ENCODE measurements at places on chromosomes 4 and X.
A peak's percentile ranks its signal among the peaks of the same experiment; 100 is the strongest.

- DNase-seq = no peak
Observed at GRCh38 chrX:135914404-135914803, 20.9 kb downstream of the SAGE1 start.

GRCh38 chr4:95585016-95585695 is 36.4 kb upstream of the UNC5C start:
- DNase-seq = no peak

DNA sequence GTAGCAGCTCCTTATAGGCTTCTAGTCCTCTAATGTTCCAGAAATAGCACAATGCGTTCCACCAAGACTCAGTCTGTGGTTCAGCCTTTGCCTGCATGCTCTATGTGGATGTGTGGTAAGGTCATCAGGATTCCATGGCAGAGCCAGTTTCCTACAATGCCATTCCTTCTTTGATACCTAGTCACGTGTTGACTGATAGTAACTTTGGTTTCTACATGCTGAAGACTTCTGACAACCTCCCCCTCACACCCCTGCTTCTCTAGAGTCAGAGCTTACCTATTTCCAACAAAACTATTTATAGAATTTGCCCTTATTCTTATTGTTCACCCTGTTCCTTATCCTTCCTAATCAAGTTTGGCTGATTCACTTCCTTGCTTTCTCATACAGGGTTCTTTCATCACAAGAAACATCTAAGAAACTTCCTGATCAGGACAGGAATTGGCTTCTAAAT is 81.1 kb downstream of the CT47B1 start:
- DNase-seq = no peak

DNA sequence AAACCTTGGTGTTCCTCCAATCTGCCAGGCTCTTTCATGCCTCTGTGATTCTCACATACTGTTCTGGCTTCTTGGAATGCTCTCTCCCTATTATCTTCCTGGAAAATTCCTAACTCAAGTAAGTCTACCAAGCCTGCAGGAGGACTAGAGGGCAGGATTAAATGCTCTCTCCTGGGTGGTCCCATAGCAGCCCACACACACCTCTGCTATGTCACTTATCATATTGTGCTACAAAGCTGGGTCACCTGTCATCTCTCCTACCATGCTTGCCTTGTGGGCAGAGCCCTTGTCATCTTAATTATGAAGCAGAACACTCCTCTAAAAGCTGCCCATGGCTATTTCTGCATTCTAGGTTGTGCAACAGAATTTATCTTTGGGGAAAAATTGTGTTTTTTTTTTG is 344.5 kb upstream of the NOCT start:
- no peak for DNase-seq

DNA sequence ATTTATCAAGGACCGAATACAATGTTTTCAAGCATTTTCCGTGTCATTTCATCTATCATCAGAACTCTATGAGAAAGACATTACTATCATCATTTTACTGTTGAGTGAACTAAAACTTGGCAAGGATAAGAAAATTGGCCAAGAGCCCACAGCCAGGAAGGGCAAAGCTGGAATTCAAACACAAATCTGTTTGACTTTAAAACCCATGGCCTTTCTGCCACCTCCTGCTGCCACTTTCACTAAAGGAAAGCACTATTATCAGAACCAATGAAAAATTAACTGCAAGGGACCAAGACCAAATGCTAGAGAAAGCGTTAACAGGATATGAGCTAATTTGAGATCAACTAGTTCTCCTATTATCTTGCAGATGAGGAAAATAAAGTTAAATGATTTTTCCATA is 2759.2 kb downstream of the ARAP2 start:
- DNase-seq = no peak

DNA sequence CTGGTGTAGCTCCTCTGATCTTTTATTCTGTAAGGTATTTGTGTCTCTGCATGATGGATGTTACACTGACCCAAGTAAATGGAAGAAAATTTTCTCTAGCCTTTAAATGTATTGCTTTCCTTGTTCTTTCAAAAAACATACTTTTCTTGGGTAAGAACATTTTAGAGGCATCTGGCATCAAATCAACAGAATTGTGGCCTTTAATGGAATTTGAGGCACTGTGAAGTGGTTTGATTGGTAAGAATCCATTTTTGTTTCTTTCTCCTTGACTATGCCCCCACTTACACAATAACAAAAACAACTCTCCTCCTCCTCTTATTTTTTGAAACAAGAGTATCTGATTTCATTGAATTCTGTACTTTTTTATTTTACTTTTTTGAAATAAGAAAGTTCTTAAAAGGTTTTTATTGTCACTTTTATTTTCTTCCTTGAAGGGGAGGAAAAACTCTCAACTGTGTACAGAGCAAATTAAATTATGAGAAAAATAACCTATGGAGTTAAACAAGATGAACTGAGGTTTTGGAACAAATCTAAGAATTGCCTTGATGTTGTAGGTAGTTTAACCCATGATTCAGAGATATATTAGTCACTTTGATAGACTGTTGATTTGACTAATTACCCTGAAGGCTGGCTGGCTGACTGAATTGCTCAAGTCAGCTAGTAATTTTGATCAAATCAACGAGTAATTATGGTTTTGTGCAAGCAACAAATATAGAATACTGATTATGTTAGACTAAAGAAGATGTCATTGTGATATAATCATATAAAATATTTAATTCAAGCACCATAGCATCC is 146.4 kb downstream of the FHIP1A start:
- DNase-seq = no peak

- DNase-seq = no peak
Observed at GRCh38 chr4:145815626-145816025, 123.0 kb downstream of the ZNF827 start.

DNA sequence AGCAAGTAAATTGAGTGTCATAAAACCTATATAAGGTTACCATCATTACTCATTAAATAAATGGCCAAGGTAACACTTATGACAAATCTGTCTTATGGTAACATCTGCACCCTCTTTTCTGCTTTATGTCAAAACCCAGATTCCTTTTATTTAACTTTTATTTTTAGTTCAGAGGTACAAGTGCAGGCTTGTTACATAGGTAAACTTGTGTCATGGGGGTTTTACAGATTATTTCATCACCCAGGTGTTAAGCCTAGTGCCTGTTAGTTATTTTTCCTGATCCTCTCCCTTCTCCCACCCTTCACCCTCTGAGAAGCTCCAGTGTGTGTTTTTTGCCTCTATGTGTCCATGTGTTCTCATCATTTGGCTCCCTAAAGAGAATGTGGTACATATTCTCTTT is 930.7 kb downstream of the CCSER1 start:
- no peak for DNase-seq

GRCh38 chr4:177006331-177006730 is 213.6 kb upstream of the VEGFC start:
- no peak for DNase-seq

- DNase-seq = no peak
Observed at GRCh38 chr4:158189422-158189821, 16.6 kb upstream of the GASK1B start.

GRCh38 chr4:113781439-113782040 is 20.0 kb upstream of the CAMK2D start:
- no peak for DNase-seq

DNA sequence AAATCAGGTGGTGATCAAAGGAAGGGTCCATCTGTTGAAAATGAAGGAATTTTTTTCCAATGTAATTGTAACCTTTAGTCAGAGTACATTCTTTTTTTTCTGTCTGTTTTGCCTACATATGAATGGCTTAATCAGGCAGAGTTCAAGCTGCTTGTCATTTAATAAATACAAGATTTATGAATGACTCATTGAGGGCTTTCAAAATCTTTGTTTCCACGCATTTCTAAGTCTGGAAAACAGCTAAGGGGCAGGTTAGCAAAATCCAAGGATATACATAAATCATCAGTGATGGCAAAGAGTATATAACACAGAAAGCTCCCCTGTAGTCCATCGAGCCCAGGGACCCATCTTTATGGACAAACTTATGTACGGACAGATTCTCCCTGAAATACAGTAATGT is 1.8 kb downstream of the CA5B start:
- no peak for DNase-seq

DNA sequence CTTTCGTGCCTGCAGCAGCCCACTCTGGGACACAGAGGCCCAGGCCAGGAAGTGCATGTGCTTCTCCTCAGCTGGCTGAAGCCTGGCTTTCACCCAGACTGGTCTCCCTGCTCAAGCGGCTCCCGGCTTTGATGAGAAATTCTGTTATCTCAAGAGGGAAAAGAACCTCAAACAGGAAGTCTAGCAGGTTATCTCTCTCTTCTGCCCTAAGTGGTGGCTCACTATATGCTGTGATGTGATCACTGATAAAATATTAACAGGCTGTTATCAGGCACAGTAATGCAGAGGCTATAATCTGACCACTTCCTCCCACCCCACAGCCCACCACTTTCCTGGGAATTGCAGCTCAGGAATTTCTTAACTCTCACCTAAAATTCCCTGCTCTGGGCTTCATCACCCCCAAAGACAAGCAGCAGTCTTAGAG is 13.3 kb downstream of the CLDN2 start:
- DNase-seq = no peak

GRCh38 chr4:19514276-19515070 is 737.2 kb upstream of the SLIT2 start:
- no peak for DNase-seq

- no peak for DNase-seq
Observed at GRCh38 chrX:39318506-39319343, 517.5 kb downstream of the MID1IP1 start.

DNA sequence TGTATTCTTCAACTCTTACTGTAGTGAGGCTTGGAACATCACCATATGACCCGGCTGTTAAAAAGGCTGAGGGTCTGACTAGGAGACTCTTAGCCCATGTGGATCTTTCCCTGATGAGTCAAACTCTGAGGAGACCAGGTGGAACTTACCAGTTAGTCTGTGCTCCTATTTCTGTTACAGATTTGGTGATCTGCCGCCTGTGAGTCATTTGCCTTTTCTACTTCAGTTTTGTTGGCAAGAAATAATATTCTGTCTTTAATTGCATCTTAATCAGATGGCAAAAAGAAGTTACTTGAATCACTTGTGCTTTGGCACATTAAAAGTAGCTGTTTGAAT is 48.4 kb downstream of the MTM1 start:
- no peak for DNase-seq

- DNase-seq = no peak
Observed at GRCh38 chrX:72382202-72382595, 76.5 kb upstream of the CITED1 start.

DNA sequence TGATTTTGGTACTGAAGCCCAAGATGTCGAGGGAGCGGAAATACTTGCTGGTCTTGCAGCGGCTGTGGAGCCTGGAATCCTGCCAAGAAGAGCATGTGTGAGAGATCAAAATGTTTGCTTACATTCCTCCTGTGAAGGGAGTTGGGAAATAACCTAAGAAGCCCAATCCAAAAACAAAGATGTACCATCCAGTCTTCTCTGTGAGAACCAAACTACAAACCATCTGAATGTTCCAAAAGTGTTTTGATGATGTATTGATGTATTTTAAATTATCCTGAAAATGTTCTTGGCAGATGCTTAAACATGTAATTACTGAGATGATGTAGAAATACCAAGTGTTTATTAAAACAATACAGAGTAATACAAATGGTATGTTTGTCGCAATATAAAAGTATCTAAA is 10.1 kb upstream of the ADH1A start:
- DNase-seq = no peak

DNA sequence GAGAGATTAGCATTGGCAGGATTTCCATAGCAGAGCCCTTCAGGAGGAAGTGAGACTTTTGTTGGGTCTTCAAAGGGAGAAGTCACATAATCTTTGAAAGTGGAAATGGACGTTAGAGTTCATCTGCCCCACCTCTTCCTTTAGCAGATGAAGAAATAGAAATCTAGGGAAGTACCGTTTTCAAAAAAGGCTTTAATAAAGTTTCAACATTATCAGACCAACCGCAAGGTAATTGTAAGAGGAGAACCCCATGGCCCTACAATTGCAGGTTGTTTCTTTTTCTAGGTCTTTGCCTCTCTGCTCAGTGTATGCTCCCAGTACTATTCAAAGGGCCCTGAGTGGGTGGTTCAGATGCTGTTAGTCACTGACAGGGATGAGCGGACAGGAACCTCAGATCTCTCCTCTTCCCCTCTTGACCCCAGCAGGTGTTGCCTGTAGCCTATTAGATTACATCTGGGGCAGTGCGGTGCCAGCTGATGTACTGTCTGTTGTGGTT is 48.6 kb upstream of the AP1S2 start:
- DNase-seq = peak; percentile 3

GRCh38 chr4:91426725-91427124 is 877.0 kb upstream of the GRID2 start:
- DNase-seq = no peak

DNA sequence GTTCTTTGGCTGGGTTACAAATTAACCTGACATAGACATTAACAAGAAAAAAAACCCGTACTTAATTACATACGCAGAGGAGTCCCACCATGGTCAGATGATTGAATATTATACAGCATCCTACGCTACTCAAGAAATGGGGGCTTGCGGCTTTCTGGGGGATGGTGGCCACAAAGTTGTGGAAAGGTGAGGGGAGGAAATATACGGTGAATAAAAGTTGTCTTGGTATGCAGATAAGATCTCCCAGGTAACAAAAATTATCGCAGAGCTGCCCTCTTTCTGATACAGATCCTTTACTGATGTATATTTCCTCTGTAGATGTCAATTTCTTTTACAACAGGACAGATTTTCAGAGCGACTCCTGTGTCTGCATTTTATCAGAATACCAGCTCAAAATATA is 890 bp downstream of the DCAF16 start:
- no peak for DNase-seq

DNA sequence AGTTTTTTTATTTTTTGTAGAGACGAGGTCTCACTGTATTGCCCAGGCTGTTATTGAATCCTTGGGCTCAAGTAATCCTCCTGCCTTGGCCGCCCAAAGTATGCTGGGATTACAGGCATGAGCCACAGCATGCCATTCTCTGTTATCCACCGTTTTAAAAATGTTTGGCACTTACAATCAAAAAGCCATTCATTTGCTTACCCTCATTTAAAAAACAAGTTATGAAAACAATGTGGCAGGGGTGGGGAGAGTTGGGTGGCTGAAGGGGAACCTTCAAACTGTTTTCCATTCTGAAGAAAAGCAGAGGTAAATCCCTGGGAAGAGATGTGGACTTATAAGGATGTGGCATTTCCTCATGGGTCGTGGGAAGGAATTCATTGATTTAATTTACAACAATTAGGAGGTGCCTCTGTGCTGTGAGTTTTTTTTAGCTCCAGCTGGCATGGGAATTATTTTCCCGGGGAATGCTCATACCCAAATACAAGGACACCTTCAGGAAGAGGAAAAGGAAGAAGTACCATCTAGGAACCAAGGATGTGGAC is 103.5 kb downstream of the MID1 start:
- no peak for DNase-seq

- no peak for DNase-seq
Observed at GRCh38 chr4:156971676-156972378, at the start of gene PDGFC. TSS of gene PDGFC (minus strand) at chr4:156971799. CDS start at chr4:156970903, 896 bp downstream.

- no peak for DNase-seq
Observed at GRCh38 chr4:93810340-93810992, 18.1 kb upstream of the ATOH1 start.

DNA sequence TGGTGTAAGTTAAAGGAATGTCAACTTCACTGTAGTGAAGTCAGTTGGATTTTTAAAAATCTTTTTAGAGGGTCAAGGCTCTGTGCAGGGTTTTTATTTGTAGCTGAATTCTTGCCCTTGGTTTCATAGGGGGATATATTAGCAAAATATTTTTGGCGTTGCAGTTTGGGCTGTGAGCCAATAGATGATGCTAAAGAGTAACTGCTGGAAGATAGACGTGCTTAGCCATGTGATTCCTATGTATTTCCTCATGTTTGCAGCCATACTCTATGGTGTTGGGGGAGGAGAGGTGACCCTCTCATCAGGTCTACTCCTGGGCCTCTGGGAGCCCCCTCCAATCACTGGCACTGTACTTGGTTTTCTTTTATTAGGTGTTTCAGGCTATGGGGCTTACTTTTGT is 246.7 kb upstream of the ARHGAP24 start:
- no peak for DNase-seq
